ENCODE measurements at places on chromosomes 2 and 18.

DNA sequence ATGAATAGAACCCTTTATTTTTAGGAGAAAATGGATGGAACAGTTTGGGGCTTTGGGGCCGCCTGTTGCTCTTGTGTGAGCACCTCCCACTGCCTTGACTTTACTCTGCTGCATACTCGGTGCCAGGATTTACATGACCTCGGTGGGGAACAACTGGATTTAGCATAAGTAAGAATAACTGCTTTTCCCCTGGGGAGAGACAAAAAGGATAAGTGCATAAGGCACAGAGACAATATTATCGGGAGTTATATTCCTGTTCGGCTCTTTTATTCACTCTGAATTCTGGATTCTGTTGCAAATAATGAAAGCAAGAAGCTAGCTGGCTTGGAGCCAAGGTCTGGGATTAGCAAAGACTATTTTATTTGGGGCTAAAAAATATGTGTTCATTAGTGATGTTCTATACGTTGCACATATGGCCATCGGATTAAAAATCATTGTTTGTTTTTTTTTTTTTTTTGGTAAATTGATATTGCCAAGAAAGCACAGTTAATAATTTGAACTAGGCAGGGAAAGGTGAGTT, 69.8 kb downstream of the CYBRD1 start:
- DNase-seq, result no peak

DNA sequence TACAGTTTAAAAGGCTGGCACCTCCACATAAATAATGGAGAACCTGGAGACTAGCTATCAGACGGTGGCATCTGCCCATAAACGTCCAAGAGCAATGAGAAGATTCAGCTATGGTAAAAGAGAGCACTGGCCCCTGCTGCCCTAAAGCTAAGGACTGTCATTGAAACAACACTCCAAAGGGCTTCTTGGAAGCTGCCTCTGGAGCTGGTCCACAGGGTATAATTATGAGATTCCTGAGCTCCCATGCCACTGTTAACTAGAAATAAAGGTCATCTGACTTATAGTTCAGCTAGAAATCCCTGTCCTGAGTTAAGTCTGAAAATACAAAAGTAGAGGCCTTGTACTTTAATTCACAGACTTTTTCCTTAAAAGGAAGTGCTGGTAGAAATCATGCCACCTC, 39.9 kb upstream of the RBMS1 start:
- DNase-seq, result no peak

DNA sequence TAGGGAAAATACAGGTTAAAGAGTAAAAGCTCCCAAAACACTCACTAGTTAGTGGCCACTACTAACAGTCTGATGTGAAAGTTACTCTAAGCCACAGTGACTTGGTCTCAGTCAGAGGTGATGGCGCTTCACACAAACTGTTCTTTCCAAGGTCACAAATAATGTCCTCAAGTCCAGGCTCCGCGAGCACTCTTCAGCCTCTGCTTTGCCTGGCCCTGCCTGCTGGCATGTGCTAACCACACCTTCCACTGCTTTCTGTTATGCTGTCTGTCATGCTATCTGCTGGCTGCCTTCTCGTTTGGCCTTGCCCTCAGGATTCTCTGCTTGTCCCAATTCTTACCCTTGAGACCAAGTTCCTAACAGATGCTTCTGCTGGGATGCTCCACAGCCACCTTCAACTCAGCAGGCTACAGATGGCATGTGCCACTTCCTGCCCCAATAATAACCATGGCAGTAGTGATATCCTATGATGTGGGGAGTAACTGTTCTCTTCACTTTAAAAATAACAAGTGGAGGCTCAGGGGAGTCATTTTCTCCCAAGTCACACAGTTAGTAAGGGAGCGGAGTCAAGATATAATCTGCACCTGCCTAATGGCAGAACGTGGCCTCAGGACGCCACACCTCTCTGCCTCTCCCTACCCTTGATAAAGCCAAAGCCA, 75.7 kb downstream of the ZAP70 start:
- DNase-seq, result no peak

- no peak for DNase-seq
Observed at GRCh38 chr2:22867973-22868372, 517.0 kb upstream of the KLHL29 start.

DNA sequence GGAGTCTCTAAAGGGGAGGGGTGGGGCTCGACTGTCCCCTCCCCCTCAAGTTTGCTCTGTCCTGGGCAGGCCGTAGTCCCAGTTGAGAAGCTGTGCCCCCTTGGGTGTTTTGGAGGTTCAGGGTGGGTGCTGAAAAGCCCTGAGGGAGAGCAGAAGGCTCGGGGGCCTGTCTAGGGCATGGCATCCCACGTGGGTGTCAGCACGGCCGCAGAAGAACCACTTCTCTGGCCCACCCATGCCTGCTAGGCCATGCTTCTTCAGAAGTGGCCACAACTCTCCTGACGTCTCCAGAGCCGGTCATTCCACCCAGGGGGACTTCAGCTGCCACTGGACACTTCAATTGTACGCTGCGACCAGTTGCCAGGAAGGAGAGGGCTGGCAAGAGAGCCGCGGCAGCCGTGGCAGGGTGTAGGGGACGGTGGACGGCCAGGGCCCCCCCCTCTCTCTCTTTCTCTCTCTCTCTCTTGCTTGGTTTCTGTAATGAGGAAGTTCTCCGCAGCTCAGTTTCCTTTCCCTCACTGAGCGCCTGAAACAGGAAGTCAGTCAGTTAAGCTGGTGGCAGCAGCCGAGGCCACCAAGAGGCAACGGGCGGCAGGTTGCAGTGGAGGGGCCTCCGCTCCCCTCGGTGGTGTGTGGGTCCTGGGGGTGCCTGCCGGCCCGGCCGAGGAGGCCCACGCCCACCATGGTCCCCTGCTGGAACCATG, at the start of gene INPP5D:
Gene INPP5D (plus strand): TSS at position 546 of the 704 bp plus-strand sequence. CDS start 137 bp downstream, at position 683.
- DNase-seq, result peak; percentile 63

DNA sequence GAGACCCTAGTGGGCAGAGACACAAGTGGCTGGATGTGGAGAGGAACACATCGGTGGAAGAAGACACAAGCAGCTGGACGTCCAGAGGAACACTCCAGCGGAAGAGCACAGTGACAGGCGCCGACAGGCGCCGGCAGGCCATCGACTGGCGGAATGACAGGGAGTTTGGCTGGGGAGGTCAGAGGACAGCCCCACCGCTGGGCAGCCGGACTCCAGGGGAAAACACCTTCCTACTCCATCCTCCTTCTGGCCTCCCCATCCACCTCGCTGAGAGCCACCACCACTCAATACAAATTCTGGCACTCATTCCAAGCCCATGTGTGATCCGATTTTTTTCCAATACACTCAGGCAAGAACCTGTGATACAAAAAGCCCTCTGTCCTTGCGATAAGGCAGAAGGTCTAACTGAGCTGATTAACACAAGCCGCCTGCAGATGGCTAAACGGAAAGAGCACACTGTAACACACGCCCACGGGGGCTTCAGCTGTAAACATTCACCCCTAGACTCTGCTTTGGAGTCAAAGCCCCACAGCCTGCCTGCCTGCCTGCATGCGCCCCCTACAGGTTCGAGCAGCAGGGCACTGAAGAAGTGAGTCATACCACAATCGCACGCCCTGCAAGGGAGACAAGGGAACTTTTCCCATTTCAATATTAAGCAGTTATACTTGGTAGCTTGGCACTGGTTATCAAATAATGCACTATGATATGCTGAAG, 50.2 kb upstream of the LRP1B start:
- no peak for DNase-seq

GRCh38 chr2:19810637-19811036, 91.1 kb downstream of the TTC32 start:
- no peak for DNase-seq

DNA sequence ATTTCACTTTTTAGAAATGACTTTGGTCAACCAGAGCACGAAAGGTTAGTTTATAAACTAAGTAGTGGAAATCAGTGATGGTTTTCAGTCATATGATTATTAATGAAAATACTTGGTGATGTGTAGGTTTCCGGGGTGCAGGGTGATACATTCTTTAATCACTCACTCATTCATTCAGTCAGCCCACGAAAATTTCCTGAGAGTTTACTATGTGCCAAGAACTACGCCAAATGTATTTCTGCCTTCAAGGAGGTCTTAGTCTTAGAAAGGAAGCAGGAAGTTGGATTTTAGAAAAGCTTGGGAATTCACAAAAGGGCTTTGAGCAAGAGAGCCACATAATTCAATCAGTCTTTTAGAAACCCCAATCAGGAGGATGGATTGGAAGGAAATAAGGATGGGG, 543.6 kb downstream of the PLCL1 start:
- no peak for DNase-seq

- DNase-seq, result no peak
Observed at GRCh38 chr2:22950431-22950830, 434.5 kb upstream of the KLHL29 start.

DNA sequence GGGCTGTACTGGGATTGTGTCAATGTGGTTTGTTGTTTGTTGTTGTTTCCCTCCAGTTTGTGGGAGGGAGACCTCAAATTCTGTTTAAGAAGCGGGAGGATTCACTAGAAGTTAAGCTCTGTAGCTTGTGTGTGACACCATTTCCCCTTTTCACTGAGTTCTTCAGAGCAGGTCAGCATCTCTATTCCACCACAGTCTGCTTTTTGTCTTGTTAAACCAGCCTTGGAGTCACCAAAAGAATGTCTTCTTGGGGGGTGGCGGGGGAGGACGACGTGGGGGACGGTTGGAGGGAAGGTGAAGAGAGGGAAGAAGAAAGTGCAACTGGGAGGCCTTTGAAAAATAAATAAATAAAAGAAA, 2.3 kb upstream of the BCL11A start:
- no peak for DNase-seq

- DNase-seq, result no peak
Observed at GRCh38 chr2:239601201-239601851, 200.5 kb upstream of the HDAC4 start.

- no peak for DNase-seq
Observed at GRCh38 chr2:5803547-5803946, 111.4 kb downstream of the SOX11 start.

DNA sequence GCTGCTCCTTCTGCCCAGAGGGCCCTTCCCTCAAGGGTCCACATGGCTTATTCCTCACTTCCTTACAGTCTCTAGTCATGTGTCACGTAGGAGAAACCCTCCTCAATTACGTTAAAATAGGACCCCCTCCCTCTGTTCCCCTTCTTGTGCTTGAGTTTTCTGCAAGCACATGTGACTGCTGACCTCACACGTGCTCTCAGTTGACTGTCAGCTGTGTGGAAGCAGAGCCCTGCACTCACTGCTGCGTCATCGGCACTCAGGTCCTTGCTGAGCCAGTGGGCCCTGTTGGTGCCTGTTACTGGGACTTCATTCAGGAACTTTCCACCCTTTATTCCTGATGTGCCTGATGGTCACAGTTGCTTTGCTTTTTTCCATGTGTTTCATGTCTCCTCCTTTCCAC, 11.1 kb downstream of the ATG16L1 start:
- DNase-seq, result no peak

- no peak for DNase-seq
Observed at GRCh38 chr2:114203679-114204078, 238.8 kb upstream of the DPP10 start.

DNA sequence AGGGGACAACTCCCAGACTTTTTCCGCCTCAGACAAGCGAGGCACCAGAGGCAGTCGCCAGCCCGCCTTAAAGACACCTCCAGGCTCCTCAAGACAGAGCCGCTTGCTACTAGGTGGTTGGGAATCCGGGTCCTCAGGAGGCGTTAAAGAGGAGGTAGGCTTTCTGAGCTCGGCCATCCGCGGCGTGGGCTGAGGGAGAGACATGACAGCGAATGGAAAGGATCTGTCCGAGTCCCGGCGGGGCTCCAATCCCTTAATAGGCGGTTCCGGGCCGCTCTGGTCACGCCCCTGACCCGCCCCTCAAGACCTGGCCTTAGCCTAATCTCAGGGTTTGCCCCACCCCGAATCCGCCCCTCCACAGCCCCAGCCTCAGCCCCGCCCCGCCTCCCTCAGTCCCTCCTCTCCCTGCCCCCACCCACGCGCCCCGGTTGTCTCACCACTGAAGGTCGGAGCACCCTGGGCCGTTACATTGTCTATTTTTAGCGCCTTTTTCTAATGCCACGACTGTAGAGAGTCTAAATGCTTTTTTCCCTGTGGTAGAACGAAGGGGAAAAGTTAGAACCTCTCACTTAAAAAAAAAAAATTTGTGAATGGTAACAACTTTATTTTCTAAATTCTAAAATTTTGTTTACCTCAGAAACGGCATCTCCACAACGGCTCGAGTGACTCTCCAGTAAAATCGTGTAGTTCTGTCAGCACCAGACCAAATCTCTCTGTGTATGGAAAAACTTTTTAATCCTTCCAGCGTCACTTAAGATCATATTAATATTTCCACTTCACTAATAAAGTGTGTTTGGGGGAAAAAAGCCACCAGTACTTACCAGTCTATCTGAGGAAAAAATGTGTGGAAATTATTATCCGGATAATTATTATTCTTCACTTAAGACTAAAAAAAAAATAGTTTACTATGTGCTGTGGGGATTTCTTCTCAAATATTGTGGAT, at the start of gene RAD51AP2:
Gene RAD51AP2 (minus strand): TSS at position 229 of the 943 bp plus-strand sequence. CDS start 25 bp downstream, at position 204.
- peak; percentile 9 for DNase-seq

DNA sequence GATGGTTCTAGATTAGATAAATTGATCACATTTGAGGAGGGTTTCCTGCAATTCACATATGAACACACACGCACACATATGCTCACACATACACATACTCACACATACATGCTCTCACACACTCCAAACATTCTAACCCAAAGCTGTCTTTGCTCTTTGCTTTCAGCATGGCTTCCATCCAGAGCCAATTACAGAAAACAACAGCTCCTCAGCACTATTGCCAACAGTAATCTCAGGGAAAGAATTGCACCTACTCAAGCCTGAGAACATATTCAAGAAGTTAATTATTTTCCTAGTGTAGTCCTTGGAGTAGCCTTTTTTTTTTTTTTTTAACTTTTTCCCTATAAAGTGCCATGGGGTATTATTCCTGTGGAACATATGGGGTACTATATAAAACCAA, 246.9 kb upstream of the PARD3B start:
- no peak for DNase-seq

- no peak for DNase-seq
Observed at GRCh38 chr2:145638675-145639074, 1118.8 kb upstream of the ZEB2 start.

GRCh38 chr18:48828691-48829442, 121.9 kb downstream of the SMAD7 start:
- no peak for DNase-seq

DNA sequence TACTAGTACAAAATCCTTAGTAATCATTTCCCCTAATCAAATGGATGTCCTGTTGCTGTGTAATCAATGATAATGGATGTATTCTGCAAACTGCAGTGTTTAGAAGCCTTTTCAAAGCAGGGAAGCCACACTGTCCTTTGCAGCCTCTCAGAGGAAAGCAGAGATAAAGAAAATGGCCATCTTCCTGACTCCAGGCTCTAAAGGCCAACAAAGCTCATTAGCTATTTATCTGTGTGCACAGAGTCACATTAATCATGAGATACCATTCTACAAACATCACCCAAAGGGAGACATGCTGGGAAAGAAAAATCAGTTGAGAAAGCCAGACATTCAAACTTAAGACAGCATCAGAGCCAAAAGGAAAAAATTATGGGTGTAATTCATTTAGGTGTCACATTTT, 165.0 kb downstream of the RAD51AP2 start:
- no peak for DNase-seq

- DNase-seq, result no peak
Observed at GRCh38 chr18:61851940-61852451, 40.8 kb downstream of the RNF152 start.

Measured in stimulated activated CD4-positive, alpha-beta T cell treated with anti-CD3 and anti-CD28 coated beads, Interleukin-4, amount 100 ng/mL, for 48 hours (primary cell).